ENCODE measurements at places on chromosomes 11 and 22. TPM values are rescaled to one million over a fixed set of nuclear protein-coding genes. Genes with fewer than 3 reads are reported as not detected.

DNA sequence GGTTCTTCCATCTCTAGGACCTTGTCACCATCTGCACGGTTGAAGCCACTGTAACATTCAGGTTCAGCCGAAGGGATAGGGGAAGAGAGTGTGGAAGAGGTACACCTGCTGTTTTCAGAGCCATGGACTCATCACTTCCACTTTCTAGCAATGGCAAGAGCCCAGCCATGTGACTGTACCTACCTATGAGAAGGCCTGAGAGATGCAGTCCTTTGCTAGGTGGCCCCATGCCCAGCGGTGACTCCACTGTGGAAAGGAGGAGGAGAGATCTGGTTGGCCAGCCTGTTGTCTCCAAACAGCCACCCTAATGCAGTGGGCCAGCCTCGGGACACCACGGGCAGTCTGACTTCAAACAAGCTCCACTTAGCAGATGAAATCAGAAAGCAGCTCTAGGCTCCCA lies 16.0 kb downstream of the RASD2 start:
- no peak for DNase-seq

- DNase-seq: no peak
Measured at GRCh38 chr11:68674461-68674860, 9.9 kb upstream of the GAL start.

- no peak for DNase-seq
Measured at GRCh38 chr22:36160499-36160942, at the start of gene APOL3. TSS of gene APOL3 (minus strand) at chr22:36160755. CDS start at chr22:36149055, 11,700 bp downstream.

DNA sequence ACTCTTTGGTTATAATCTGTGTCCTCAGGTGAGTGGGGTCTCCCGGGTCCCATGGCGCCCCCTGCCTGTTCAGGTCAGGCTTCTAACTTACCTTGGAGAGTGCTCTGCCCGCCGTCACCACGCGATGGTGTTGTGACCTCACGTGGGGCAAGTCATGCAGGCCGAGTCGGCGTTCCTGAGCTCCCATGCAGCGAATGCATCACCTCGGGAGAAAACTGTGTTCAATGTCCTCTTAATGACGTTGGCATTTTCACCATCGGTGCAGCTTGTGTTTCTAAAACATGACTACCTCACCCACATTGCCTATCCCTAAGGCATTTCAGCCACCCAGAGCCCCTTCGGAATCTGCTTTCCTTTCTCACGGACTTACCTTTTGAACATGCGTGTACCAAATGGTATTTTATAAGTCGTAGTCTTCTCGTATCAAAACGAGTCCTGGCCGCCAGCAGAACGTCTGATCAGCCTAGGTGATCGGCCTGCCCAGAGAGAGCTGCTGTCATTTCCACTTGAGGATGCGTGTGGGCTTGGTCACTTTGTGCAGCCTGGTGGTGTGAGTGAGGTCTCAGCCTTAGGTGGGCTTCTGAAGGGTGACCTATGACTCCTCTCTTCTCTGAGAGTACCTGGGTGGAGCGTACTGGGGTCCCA lies 64.8 kb downstream of the TBC1D22A start:
- DNase-seq: no peak

DNA sequence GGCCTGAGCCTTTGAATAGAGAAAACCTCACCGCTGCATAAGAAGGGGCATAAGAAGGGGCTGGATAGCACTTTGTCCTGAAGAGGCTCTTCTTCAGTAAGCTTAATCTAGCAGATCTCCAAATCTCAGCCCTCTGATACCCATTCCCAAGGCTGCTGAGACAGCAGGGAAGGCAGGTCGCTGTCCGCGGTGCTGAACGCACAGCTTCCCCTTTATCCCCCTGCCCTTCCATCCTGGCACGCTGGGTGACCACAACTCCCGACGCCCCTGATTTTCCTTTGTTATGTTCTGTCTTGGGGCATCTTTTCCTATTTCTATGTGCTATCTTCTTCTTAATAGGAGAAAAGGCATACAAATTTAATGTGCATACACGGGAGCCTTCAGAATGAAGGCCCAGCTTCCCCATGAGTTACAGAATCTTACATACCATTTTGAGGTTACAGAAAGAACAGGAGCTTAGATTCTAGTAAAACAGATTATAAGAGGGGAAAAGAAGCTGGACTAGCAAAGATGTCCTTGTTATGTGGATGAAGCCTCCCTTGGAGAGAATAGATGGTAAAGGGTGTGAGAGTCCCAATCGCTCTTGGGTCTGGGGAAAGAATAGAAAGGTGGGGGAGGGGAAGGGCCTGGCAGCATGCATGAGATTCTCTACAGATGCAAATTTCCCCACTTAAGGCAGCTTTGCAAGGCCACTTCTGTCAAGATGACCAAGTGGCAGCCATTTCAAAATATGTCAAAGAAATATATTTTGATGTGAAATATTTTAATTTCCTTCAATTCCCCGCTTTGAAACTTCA lies 5.7 kb upstream of the SULT4A1 start:
- DNase-seq: peak; percentile 62

ALDH3B2 gene
- polyA plus RNA-seq: not detected

Measured in liver (tissue), 10 donors.